ENCODE measurements at places on chromosomes 3 and 15.

DNA sequence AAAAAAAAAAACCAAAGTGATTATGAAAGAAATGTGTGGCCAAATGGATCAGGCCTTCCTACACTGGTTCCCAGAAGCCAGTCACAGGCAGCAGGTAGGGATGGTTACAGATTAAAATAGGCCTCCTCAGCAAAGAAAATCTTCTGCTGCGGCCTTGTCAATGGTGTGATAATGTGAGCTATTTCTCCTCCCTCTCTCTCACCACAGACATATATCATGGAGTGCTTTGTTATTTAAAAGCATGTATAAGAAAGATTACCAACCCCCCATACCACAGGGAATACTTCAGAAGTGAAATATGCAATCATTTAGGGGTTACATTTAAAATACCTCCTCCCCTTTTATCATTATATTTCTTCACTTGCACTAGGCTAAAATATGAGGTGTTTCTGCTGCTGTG lies 32.2 kb upstream of the LRTM1 start:
- DNase-seq: no peak

- no peak for DNase-seq
Observed at GRCh38 chr3:65810302-65810701, 228.4 kb downstream of the MAGI1 start.

GRCh38 chr3:156098437-156099035 lies 21.8 kb upstream of the KCNAB1 start:
- DNase-seq: no peak

- DNase-seq: no peak
Observed at GRCh38 chr15:47473832-47474231, 243.5 kb upstream of the SEMA6D start.

DNA sequence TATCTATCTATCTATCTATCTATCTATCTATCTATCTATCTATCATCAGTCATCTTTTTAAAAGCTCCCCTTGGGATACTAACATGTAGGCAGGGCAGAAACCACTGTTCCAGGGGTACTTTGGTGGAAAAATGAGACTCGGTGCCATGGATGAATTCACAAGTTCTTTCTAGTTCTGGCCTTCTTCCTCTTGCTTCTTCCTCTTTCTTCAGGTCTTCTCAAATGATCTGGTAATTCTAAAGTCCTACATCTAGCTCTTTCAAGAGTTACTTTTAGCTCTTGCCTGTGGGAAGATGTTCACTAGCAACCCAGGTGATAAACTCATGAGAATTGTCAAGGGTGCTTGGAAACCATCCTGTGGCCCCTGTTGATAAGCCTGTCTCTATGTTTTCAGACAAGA lies 168.5 kb upstream of the TBC1D5 start:
- no peak for DNase-seq

DNA sequence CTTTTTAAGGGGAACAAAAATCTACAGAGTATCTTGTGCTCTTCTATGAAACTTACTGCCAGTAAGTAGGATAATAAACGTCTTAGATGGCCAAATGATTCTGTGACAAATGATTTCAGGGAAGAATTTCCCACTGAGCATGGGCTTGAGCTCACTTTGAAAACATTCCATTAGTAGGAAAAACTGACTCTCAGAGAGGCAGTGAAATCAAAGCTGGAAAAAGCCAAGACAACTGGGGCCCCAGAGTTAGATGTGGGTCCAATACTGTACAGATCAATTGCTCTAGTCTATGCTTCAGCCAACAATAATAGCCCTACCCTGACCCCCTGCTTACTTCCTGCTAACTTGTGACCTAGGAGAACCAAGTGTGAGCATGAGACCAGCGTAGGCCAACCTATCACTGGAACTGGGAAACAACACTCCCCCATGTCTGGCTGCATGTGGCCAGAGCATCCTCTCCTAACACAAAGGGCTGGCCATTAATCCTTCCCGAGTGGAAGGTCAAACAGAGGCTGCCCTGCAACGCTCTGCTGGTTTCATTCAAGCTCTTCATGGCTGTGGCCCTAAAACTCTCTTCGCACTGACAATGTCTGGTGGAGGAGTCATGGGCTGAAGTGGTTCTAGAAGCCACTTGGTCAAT lies 68.8 kb downstream of the FOXB1 start:
- DNase-seq: no peak

GRCh38 chr3:189517981-189518380 lies 113.2 kb upstream of the TP63 start:
- DNase-seq: no peak
